ENCODE measurements at places on chromosomes 5 and 9. TPM values are rescaled to one million over a fixed set of nuclear protein-coding genes. Genes with fewer than 3 reads are reported as not detected.

FBP2 gene
- not detected for polyA plus RNA-seq

ARHGEF28 gene
- 1.3 TPM for polyA plus RNA-seq

BTNL9 gene
- 57.8 TPM for polyA plus RNA-seq

HMCN2 gene
- 6.1 TPM for polyA plus RNA-seq

OTP gene
- not detected for polyA plus RNA-seq

ECM2 gene
- polyA plus RNA-seq: 10.8 TPM

PCDHA13 gene
- polyA plus RNA-seq: 0.05 TPM
